ENCODE measurements at places on chromosomes 4 and X.

DNA sequence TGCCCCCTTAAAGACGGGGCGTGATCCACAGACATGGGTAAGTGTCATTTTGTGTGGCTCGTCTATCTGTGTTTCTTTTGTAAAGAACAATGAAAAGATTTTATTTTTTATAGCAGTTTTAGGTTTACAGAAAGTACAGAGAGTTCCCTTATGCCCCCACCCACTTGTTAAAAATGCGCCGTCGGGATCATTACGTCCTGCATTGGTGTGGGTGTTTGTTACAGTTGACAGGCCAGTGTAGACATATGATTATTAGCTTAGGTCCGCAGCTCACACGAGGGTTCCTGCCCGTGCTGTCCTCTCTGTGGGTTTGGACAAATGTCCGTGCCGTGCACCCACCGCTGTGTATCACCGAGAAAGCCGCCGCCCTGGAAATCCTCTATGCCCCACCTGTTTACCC is 50.5 kb downstream of the RGS12 start:
- DNase-seq: no peak

DNA sequence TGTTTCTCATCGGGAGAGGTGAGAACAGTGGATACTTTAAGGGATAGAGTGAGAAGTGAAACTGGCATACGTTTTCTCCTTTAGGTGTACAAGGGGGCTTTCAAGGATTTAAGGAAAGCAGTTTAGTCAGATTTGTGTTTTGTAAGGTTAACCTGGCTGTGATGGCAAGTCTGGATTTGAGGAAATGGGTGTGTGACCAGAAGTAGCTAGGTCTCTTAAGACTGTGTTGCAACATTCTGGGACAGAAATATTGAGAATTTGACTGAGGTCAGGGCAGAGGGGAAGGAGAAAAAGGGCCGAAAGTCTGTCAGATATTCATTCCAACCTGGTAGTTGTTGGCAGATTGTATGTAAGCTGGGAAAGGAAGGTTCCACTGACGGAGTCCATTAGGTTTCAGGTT is 10.4 kb upstream of the GABRE start:
- DNase-seq: peak; percentile 64

- DNase-seq: peak; percentile 37
Observed at GRCh38 chr4:176150356-176150682, 45.1 kb downstream of the SPATA4 start.

- no peak for DNase-seq
Observed at GRCh38 chrX:67044029-67044653, 405.3 kb upstream of the EDA2R start.

DNA sequence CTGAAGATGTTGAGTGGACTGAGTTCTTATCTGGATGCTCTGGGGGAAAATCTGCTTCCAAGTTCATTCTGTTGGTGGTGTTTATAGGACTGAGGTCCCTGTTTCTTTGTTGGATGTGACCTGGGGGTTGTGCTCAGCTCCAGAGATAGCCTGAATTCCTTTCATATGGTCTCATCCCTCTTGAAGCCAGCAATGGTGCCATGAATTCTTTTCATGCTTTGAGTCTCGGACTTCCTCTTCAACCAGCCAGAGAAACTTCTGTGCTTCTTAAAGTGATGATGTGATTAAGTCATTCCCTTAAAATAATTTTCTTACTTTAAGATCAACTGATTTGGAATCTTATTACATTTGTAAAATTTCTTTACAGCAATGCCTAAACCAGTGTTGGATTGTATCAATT is 233.8 kb upstream of the UGT8 start:
- peak; percentile 34 for DNase-seq

- no peak for DNase-seq
Observed at GRCh38 chr4:178871476-178871875, 1429.2 kb upstream of the AGA start.

- DNase-seq: no peak
Observed at GRCh38 chr4:177187371-177187770, 122.3 kb upstream of the NEIL3 start.

DNA sequence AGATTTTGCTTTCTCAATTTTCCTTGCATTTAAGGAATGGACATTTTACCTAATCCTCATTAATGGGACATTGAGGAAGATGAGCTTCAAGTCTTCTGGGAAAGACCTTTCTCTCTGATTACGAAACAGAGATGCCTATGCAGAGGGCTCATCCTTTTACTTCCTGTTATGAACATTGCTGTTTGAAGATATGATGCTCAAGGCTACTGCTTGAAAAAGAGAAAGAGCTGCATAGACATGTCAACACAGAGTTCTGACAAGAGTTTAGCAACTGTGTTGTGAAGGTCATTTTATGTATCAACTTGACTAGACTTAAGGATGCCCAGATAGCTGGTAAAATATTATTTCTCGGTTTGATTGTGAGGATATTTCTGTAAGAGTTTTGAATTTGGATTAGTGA is 13.8 kb upstream of the GNPDA2 start:
- peak; percentile 45 for DNase-seq

- peak; percentile 60 for DNase-seq
Observed at GRCh38 chr4:22515145-22515887, 550 bp downstream of the ADGRA3 start.

- no peak for DNase-seq
Observed at GRCh38 chr4:147938496-147938895, 206.6 kb downstream of the ARHGAP10 start.

- no peak for DNase-seq
Observed at GRCh38 chr4:183789657-183790056, 115.5 kb upstream of the STOX2 start.

- no peak for DNase-seq
Observed at GRCh38 chr4:96315815-96316214, 475.9 kb downstream of the PDHA2 start.

DNA sequence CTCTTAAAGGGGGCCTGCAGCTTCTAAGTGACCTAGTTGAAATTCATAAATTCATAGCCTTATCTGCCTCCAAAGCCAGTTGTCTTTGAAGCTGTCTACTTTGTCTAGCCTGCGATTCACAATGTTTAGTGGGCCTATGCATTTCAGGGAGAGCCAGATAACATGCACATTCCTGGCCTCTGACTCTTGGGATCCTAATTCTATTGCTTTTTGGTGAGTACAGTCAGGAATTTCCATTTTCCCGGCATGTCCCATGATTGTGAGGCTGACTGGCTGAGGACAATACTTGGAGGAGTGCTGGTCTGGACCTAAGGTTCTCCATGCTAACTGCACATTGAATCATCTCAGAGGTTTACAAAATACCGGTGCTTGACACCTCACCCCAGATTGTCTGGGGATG is 155.0 kb downstream of the MSL3 start:
- DNase-seq: no peak

GRCh38 chr4:77006753-77007353 is 57.3 kb downstream of the SEPTIN11 start:
- DNase-seq: no peak

DNA sequence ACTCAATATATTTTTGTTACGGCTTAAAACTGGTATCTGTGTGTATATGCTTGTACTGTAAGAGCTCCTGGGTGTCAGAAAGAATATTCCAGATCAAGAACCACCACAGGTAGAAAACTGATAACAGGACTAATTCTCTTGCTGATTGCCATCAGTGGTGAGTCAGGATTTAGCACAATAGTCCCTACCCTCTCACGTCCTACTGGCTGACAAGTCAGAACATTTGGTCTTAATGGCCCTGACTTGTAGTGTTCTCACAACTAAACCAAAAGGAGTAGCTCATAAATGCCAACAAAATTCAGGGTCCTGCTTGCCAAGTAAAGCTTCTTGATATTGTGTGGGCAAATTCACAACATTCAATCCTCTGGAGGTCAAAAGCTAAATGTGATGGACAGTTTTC is 105.2 kb upstream of the MAB21L2 start:
- DNase-seq: peak; percentile 75

GRCh38 chrX:48972220-48973164 is 848 bp upstream of the KCND1 start:
- peak; percentile 35 for DNase-seq

DNA sequence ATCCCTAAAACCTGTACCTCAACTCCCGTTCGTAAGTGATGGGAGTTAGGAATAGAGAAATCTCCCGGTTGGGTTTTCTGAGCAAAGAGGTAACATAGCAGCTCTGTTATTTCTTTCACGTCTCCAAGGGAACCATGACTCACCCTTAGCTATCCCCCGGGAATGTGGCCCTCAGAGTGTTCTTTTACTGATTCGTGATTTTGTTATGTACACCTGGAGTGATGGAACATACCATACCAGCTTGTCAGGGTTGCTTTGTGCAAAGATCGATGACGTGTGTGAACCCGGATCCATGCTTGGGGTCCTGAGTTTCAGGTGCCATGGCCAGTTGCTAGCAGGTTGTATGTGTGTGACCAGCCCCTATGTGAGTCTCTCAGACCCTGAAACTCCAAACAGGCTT is 52.6 kb downstream of the HPRT1 start:
- peak; percentile 90 for DNase-seq

DNA sequence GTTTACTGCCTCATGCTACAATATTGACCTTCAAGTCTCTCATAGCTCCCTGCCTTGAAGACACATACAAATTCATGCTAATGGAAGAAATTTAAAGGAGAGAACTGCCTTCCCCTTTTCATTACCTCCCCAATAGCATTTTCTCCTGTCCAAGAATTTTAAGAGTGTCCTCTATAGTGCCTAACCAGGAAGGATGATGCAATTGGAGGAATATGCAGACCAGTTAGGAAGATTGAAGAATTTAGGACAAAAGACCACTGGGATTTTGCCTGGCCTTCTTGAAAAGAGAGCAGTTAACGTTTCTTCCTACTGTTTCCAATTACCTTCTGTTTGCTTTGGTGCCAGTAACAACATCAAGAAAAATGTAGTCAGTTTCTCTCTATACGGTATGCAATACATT is 443.9 kb downstream of the INPP4B start:
- DNase-seq: no peak

DNA sequence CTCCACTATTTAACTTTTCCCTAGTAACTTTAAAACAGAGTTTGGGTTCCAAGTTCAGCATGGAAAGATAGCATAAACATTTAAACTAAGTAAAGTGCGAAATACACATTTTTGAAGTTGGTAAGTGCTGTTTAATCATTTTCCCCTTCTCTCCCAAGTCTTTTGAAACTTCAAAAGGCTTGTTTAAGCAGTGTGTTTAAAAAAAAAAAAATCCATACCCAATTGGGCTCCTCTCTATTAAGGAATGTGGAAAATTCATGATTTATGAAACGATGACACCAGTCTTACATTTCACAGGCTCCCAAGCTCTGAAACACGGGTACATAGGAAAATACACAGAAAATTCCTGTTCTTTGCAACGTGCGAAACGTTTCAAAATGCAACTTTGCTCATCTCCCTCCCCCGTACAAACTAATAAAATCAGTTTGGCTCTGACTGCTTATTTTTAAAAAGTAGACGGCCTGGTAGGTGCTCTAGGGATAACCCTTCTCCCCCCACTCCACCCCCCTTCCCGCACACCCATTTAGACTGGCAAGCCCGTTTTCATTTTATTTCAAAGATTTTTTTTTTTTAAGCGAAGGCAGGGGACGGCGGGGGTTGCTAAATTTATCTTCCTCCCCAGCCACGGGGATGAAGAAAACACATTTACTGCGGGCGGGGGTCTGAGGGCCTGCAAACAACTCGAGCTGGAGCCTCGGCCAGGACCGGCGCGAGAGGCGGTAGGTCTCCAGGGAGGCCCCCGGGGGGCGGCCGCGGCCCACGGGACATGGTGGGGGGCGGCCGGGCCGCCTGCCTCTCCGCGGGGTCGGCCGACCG is 786 bp upstream of the ZFX start:
- no peak for DNase-seq

DNA sequence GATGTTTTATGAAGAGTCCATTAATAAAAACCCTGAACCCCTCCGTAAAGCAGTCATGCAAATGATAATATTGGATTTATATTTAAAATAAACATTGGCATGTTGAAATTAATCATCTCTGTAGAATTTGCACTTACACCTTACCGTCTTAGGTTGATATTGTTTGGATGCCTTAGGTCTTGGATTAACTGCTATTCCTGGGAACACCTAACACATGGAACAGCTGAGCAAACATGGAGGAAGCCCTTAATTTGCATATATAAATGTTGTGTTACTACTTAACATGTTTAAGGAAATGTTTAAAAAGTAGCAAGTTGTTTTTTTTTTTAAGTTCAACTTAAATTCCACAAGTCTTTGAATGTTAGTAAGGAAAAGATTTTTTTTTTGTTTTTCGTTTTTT is 62.5 kb downstream of the NSD2 start:
- no peak for DNase-seq

GRCh38 chr4:98352940-98353339 is 91.8 kb downstream of the RAP1GDS1 start:
- DNase-seq: no peak

DNA sequence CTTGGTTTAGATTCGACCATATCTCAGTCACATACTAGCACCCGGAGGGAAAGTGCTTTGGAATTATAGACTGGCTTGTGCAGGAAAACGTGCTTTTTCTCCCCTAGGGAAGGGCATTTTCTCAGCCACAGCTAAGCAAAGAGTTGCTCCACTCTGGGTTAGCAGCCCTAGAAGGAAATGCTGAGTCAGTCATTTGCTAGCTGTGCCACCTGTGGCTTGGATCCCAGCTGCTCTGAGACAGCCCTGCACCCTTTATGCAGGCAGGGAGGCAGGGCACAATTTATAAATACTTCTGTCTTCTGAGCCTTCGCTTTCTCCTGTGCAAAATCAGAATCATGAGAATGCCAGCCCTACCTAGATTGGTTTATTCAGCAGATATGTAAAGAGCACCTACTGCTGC is 1.3 kb upstream of the USP51 start:
- no peak for DNase-seq

GRCh38 chrX:82466994-82467393 is 1041.1 kb upstream of the POU3F4 start:
- no peak for DNase-seq

DNA sequence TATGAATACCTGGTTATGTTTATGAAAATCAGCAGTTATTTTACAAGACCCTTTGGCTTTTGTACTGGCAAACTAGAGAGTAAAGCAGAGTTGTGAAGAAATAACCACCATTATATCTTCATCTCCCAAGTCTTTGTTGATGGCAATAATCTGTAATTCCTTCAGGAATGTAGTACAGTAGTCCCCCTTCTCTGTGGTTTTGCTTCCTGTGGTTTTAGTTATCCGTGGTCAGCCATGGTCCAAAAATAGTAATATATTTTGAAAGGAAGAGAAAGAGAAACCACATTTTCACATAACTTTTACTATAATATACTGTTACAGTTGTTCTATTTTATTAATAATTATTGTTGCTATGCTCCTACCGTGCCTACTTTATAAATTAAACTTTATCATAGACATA is 27.8 kb downstream of the BANK1 start:
- no peak for DNase-seq

DNA sequence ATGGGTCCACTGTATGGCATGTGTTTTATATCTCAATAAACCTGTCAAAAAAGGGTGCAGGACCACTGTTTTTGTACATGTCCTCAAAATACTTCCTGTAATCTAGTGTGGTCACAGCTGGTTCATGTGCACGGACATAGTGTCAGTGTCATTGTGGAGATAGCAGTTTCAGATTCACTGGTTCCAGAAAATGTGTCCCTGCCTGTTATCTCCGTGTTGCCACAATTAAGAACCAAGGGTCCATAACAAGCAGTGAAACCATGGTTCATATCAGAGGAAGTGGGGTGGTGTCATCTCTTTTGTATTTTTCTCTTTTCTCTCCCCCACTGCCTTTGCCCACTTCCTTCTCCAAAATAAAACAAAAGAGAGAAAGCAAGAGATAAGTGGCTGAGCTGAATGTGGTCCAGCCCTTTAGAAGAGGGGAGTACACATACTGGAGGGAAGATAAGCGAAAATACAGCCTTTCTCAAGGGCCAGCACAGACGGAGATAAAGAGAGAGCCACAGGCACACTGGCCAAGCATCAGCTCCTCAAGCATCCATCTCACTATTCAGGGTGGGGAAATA is 51.2 kb downstream of the TBL1X start:
- no peak for DNase-seq

All from bronchial epithelial cell (primary cell).